Head of caudate nucleus (tissue), 42 donors: ENCODE measurements at places on chromosomes 1 and 21.

DNA sequence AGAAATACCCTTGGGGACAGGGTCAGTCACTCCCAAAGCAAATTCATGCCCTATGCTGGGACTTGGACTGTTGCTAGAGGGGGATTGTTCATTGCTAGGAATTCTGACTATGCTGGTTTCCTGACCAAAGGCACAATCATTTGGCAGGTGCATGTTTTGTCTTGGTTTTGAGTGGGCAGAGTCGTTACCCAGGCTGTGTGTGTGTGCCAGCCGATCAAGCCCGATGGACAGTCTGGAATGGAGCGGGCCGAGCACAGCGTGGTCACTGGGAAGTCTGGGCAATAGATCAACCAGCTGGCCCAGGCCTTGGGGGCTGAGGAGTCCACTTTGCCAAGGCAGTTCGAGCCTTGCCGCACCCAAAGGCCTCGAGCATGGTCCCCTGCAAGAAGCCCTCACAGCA is 60.9 kb downstream of the HTR6 start:
- DNase-seq: no peak

- DNase-seq: no peak
Measured at GRCh38 chr1:114723915-114724314, 7.3 kb upstream of the NRAS start.

DNA sequence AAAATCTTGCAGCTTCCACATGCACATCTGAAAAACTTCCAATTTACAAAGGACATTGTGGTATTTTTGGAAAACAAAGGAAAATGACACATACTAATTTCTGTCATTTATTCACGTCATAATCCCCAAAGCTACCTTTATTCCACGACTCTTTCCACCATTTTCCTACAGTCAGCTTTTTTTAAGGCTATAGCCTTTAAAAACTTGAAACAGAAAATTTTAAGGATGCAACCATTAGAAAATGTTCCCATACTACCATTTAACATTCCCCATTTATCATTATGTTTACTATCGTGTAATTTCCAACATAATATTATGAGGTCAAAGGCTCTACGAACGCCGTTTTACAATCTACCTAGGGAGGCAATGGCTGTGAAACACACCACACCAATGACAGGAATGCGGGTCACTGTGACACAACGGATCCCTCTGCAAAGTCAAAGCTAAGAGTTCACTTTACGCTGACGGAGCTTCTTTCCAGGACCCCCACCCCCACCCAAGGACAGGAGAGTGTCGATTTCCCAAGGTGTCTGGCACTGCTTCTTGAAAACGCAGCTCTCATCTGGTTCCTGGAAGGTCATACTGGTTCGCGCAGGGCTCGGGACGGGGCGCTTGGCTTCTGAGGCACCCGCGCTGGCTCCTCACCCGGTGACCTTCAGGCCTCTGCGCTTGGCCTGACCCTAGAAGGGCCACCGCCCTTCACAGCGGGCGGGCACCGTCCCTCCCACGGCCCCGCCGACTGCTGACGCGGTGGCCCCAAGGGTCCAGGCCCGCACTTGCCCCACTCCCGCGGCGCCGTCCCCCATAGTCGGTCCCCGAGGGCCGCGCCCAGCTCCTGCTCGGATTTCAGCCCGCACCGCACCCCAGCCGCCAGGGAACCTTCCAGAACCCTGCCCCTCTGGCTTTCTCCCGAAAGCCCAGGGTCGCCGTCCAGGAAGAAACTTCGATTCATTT is 50.5 kb upstream of the ATF3 start:
- peak; percentile 71 for DNase-seq

DNA sequence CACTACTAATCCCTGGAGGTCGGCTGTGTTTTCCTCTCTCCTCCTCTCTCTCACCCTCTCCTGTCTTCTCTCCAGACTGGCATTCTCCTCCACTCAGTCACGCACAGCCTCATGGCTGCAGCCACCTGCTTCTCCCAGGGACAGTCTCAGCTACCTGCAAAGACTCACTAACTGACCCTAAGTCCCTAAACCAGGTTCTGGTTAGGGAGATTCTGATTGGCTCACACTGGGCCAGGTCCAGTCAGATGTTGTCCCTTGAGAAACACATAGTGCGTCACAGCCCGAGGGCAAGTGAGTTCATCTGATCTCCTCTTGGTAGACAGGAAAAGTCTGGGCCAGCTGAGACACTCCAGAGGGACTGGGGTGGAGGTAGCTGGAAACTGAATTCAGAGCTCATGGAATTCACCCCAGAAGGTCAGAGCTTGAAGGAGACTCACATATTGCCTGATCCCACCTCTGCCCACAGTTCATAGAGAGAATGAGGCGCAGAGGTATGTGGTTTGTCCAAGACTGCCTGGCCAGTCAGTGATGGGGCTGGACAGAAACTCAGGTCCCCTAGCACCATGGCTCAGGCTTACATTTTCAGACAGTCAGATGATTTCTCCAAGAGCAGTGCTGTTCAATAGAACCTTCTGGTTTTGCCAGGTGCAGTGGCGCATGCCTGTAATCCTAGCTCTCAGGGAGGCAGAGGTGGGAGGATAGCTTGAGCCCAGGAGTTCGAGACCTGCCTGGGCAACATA is 40.4 kb upstream of the RPL11 start:
- DNase-seq: no peak

GRCh38 chr1:113452921-113453770 is 62.8 kb downstream of the MAGI3 start:
- DNase-seq: no peak

GRCh38 chr1:218557731-218558130 is 212.6 kb downstream of the TGFB2 start:
- peak; percentile 56 for DNase-seq

DNA sequence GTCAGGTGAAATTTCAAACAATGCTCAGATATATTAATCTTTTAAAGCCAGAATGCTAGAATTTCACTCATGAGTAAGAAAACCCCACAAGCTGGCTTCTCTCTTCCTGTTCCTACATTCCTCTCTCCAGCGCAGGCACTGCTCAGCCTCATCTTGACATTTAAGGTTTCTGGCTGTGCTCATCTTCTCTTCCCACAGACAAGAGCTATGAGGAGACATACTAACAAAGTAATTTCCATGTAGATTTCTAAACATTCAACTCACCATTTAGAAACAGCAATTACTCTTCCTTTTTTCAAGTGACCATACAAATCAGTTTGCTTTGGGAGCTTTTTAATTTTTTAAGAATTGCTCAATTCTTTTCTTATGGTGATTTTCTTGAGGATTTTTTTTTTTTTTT is 7.8 kb upstream of the LRRC8D start:
- no peak for DNase-seq

DNA sequence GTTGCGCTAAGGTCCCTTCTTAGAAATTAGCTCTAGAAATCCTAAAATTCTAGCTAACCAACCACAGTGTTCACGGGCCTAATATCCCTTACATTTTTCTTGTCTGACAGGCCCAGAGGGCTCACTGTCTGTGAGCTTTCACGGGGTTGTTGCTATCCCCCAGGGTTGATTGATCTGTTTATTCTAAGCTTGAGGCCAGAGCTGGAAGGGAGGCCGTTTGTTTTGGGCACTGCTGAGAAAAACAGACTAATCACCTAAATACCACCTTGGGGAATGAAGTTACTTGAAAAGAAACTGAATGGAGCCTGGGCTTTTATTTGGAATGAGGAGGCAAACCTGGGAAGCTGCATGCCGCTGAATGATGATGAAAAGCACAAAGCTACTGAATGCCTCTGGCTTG is 162.4 kb downstream of the KIF26B start:
- DNase-seq: no peak

GRCh38 chr1:109241344-109241743 is 8.0 kb upstream of the CELSR2 start:
- no peak for DNase-seq

DNA sequence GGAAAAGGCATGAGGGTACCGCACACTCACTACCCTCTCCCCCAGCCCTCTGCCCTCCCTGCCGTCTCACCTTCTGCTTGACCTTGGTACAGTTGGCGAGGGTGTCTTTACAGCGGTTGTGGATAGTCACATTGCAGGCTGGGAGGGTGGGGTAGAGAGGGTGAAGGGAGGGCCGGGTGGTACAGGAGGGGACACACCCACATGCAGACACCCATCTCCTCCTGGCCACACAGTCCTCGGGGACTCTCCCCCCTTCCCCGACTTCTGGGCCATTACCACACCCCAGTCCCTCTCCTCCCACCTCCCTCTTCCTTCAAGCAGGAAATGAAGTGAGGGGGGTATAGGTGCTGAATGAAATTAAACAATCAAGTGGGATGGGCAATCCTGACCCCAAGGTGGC is 11.6 kb downstream of the ARHGEF2 start:
- DNase-seq: no peak
